Stimulated activated CD4-positive, alpha-beta T cell treated with anti-CD3 and anti-CD28 coated beads, Interleukin-12 subunit alpha, Interleukin-12 subunit beta, amount 100 ng/mL, for 4 hours (primary cell): ENCODE measurements at places on chromosomes 11 and 22.

DNA sequence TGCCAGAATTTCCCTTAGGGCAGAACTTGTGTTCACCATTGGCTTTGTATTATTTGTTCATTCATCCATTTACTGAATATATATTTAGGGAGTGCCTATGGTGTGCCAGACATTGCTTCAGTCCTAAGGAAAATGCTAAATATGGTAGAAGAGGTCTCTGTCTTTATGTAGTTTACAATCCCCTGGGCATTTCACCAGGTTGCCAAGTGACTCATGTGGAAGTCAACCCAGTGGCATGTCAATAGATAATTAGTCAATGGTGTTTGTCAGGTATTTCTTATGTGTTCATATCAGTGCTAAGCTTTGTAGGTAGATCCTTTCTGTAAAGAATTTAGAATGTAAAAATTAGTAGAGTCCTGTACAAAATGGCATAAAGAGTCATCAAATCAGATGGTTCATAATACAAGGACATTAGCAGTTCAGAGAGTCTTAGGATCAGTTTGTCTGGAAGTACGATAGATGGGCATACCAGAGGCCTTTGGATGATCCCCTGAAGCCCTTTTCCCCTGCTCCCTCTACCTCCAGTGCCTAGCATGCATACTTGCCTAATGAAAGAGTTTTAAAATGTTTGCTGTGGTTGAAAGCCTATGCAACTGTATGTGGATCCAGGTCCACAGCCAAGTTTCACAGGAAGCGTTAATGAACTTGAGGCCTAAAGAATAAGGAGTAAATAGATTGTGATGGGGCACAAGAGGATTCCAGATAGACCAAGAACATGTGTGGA, 58.5 kb upstream of the SESN3 start:
- DNase-seq: no peak

GRCh38 chr11:12626616-12627015, 47.6 kb upstream of the TEAD1 start:
- DNase-seq: no peak

- no peak for DNase-seq
Observed at GRCh38 chr11:5367448-5368074, 16.1 kb upstream of the OR51M1 start.

- DNase-seq: no peak
Observed at GRCh38 chr11:110219006-110219785, 77.2 kb downstream of the RDX start.

GRCh38 chr11:62694455-62695167, 5.3 kb upstream of the LRRN4CL start:
- peak; percentile 67 for DNase-seq

DNA sequence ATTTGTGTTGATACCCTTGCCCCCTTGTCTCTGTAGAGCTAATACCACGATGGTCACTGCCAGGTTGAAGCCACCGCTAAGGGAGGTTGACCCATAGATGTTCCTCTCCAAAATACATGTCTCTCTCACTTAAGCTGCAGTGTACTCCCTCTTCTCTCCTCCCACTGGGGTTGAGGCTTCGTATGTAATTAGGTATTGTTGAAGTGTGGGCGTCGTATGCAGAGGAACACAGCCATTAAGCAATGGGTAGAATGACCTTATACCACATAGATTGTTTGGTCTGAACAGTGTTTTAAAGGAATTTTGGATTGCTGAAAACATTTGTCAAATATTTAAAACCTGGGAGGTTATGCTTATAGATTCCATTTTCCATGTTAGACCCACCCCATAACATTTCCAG, 71.9 kb downstream of the TRAF6 start:
- DNase-seq: no peak

DNA sequence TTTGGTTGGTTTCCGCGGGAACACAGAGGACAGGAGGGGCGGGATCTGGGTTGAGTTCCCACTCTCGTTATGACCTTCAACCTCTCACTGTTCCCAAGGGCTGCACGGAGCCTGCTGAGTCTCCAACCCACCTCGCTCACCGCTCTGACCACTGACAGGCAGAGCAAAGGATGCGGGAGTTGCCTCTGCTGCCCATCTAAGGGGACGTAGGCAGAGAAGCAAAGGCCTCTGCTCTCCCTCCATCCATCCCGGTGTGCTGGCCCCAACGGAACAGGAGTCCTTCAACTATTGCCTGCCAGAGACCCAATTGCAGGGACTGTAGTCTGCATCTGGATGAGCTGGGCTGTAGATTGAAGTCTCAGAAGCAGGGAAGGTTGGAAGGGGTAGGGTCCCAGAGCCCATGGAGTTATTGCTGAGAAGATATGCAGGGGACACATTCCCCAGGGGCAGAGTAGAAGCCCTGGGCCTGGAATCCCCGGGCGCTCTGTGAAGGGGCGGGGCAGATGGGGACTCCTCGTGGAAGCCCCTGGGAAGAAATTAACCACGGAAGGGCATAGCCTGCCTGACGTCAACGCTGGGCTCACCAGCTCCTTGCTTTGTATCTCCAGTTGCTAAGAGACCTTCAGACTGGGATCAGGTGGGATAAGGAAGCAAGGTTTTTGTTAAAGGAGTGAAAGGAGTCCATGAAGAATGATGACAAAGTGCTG, 12.7 kb upstream of the FXYD2 start:
- no peak for DNase-seq

DNA sequence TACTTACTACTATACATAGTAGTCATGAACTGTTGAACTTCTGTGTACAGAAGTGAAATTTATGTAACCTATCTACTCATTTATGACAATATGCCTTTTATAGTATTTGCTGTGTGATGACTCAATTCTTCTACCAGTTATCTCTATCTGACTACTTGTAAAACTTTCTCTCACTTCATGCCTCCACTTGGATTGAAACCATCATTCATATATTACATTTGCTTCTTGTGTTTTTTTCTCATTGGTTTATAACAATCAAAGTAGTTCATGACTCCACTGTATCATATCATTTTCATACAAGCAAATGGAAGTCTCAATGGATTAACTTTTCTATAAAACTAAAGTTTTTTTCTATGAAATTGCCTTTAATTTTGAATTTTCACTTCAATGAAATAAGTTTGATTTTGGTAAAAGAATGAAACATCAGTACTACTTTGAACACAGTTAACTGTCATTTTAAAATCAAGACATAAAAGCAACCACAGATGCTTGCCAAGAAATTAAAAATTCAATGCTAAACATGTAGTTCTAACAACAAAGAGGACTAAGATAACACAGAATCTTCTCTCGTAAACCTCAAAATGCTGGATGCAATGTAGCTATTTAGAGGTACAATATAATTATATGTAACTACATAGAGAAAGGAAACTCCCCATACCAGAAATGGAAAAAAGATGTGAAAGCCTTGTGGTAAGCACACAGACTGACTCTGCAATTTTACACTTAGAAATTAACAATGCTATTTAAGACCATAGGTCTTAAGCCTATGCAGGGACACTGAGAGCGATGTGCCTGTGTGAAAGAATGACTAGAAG, 27.6 kb upstream of the EXPH5 start:
- no peak for DNase-seq

- DNase-seq: no peak
Observed at GRCh38 chr11:72394416-72394815, 39.9 kb downstream of the CLPB start.

DNA sequence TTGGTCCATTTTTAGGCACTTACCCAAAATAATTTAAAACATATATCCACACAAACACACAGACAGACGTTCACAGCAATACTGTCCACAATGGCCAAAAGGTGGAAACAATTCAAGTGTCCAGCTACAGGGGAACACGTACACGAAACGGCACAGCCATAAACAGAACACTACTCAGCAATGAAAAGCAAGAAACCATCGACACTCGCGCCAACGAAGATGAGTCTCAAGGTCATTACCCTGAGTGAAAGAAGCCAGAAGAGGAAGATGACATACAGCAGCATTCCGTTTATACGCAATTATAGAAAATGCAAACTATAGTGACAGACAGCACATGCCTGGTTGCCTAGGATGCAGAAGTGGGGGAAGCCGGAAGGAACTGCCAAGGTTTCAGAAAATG, 13.4 kb upstream of the COMT start:
- DNase-seq: no peak

DNA sequence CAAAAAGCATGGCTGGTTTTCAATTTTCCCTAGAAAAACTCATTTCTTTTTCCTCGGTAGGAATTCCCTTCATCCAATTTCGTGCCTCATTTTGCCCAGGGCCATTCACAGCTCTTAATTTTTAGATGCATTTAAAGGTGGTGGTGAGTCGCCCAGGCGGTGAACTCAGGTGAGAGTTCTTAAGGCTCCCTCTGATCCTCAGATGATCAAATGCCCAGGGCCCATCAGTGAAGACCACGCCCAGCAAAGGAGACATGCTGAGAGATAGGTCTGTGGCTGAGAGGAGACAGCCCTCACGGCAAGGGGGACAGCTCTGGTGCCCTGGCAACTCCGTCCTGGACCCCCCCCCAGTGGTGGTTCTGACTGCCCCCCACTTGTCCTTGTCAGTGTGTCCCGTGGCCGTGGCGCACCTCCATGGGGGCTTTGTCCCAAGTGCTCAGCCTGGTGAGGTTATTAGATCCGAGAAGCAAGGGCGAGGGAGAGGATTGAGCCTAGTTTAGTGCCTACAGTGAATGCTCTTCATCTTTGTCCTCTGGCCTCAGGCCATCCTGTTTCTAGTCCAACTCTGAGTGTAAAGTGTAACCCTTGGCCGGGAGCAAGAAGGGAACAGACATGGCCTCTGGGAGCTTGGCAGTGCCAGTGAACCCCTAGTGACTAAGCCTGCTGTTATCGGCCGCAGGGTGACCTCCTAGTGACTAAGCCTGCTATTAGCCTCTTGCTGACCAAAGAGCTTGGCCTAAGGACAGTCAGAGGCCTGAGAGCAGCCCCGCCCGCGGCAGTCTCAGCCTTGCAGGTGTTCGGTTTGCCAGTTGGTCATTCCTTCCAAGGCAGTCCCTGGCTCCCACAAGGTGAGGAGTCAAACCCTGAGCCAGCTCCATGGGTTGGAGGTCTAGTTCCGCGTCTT, 83.5 kb downstream of the CTTN start:
- no peak for DNase-seq

DNA sequence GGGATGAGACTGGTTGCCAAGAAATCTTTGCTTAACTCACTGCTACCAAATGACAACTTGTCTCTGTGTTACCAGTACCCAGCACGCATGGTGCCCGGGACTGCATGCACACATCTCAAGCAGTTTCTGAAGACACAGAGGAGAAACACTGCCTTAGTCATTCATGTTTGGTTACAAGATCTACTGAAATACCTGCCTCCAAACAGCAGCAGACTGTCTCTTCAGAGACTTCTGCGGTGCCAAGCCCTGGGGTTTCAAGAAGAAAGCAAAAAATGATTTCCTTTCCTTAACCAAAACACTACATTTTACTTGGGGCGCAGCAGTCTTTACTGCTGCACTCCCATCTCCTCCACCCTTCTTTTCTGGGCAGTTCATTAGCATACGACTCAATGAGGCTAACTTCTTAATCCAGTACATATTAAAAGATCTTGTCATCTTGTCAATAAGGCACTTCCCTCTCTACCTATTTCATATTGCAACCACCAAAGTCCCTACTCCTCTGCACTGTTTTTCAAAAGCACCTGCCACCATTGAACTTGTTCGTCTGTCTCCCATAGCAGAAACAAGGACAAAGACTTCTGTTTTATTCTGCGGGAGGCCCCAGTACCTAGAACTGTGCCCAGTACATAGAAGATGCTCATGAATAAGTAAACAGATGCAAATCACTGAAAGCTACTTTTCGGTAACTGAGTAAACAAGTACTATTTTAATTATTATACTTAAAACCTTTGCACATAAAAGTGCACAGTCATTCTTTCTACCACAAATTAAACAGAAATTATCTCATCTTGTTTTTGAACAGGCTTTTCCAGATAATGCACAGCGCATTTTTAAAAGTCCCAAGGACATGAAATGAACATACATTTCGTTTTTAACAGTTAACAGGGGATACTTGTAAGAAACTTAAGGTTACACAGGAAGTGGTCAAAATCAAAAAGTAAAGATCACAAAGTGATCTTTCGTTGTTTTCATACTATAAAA, 4.0 kb downstream of the NAP1L4 start:
- peak; percentile 24 for DNase-seq

- DNase-seq: no peak
Observed at GRCh38 chr22:49087198-49087597, 740.5 kb downstream of the BRD1 start.

- no peak for DNase-seq
Observed at GRCh38 chr11:61842528-61842820, 14.4 kb downstream of the FADS2 start.

DNA sequence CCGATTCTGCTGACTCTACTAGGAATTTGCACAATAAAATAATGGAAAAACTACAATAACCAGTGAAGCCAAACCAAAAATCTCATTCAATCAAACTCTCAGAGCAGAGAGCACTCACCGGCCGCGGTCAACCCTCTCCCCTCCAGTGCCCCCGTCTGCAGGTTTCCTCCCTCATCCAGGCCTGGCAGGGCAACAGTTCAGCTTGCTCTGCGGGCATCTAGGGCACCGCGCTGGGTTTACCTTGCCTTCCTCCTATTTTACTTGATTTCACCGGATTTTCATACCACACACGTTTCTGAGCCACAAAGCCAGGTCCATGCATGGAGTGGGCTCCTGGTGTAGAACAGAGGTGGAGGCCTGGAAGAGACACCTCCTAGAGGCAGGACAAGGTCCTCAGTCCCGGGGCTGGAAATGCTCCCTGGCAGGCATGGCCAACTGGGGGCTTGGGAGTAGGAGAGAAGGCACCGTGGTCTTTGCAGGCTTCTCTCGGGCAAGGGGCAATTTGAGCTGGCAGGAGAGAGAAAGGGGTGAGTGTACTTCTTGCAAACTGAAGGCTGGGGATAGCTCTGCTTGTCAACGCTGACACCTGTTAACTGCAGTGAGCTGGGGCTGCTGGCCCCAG, 938.4 kb downstream of the BRD1 start:
- no peak for DNase-seq

DNA sequence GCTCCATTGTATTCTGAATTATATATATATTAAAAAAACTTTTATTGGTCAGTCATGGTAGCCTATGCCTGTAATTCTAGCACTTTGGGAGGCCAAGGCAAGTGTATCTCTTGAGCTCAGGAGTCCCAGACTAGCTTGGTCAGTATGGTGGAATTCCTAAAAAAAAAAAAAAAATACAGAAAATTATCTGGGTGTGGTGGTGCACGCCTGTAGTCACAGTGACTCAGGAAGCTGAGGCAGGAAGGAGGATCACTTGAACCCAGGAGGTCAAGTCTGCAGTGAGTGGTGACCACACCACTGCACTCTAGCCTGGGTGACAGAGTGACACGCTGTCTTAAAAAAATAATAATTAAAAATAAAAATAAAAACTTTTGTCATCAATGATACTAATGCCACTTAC, 133.2 kb downstream of the FAT3 start:
- DNase-seq: no peak
